ENCODE measurements at places on chromosomes 4 and X.

DNA sequence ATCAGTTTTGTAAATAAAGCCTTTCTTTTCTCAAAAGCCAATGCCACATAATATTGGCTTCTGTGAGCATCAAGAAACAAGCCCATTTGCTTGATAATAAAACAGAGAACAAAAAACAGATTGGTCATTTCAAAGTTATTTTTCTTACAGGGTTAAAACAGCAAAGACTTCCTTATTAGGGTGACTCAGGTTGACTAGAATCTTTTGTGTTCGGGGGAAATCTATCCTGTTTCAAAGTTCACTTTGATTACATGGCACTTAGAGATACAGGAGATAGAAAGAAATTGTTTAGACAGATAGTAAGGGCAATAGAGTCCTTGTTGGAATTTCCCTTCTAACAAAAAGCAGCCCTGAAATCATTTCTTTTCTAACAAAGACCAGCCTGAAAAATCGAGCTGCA lies 170.0 kb upstream of the GLRA2 start:
- no peak for DNase-seq

DNA sequence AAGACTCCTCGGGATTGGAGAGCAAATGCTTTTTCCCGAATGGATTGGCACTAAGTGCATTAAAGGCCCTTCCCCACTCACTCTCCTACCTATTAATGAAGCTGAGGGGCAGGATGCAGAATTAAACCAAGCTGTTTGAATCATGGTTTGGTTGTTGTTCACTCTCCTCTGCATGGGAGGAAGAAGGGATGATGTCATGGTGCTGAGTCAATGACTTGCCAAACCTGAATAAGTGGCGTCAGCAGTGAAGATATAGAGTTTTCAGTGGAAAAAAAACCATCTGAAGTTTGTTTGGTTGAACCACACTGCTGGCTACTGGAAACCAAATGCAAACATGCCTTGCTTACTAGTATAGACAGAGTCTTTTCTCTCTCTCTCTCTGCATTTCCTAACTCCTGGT lies 19.8 kb upstream of the ZXDA start:
- DNase-seq: no peak

DNA sequence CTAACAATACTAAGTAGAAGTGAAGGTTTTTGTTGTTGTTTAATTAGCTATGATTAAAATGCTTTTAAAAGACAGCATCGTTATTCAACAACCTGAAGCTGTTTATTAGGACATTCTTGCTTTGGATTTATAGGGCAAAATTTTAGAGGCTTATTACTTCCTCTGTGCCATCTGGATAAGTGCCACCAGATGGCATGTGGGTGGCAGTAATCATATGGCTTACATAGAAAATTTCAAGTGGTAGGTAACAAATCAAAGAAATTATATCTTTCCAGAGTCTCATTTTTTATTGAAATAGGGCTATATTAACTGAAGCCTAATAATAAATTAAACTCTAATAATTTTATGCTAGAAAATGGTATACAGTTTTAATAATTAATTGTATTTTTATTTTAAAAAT lies 83.3 kb upstream of the HTR2C start:
- no peak for DNase-seq

DNA sequence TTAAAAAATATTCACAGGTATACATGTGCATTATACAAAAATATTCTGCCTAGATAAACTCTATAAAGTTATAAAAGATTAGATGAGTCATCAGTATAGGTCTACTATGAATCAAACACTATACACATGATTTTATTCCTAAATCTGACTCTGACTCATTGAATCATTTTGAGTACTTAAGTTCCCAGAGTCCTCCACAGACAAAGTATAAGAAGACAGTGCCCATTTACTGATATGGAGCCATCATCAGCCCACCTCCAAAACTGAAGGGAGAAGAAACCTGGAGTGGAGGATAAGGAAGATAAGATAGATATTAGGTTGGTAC lies 28.7 kb upstream of the ANTXR2 start:
- no peak for DNase-seq

DNA sequence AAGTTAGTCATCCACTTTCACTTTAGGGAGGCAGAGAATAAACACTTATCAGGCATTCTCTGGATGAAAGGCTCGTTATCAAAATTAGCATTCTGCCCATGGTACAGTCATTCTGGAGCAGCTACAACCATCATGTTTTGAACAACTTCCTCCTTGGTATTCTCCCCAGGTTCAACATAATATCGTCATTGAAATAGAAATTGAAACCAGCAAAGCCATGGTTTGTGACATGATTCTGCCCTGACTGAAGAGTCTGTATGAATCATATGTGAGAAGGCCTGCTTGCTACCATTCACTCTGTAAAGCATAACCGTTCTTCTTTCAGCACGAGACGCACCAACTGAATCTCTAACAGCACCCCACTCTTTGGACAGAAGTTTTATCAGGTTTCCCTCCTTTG lies 127.5 kb upstream of the RADX start:
- DNase-seq: no peak

DNA sequence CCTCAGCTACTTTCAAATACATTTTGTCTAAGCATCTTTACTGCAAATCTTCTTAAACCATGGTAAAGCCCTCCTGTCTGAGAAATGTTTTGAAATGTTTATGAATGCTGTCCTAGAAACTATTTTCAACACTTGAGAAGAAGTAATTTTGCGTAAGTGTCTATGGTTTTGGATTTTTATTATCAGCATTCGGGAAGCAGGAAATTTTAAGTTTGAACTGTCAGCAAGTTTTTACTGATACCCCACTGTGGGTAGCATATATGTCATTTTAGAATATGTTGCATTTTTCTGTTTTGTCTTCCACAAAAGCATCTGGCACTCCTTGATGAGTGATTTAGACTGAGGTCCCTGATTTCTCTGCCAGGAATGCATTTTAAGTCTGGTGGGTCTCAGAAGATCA lies 302.4 kb upstream of the GIMD1 start:
- DNase-seq: no peak

DNA sequence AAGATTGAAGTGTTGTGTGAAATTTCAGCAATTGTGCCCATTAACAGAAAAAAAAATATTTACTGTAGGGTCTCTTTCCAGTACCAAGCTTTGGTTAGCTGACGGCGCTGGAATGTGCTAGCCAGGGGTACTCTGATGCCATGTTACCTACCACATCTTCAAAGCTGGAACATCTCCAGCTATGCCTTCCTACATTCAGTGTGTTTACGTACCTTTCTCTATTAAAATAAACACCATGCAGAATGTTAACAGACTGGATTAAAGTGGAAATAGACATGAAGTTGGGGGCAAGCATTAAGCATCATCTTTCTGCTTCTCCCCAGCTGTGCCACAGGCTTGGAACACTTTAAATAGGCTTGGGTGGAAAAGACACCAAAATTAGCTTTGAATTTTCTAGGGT lies 65.9 kb downstream of the USP38 start:
- no peak for DNase-seq
